Glomerular endothelial cell (primary cell): ENCODE measurements at places on chromosomes 3 and 15.

GRCh38 chr15:89910891-89911626 is 1.7 kb downstream of the ARPIN start:
- DNase-seq = no peak

- no peak for DNase-seq
Observed at GRCh38 chr15:23574742-23575141, 9.3 kb downstream of the MKRN3 start.

DNA sequence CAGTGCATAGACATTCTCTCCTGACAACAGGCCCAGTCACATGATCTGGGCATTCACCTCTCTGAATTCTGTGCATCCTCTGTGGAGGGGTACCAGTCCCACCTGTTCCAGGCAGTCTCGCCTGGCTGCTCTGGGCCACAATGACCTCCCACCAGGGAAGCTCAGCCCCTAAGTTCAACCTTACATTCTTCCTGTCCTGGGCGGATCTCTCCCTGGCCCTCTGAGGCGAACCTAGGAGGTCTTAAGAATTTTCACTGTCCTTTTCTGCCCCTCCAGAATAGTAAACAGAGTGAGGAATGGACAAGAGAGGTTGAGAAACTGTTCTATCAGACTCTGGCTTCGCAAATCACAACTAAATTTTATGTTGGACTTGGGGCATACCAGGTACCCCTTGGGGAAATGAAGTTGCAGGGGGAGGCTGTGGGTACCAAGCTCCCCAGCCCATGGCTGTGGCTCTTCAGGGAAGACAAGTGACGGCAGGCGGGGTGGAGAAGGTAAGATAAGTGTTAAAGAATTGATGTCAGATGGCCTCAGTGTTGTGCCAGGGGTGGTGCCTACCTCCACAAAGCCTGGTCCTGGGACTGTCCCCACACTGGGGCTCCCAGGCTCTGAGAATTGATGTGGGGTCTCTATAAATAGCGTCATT is 5.3 kb downstream of the SCN5A start:
- no peak for DNase-seq

GRCh38 chr3:178203165-178203564 is 333.1 kb upstream of the KCNMB2 start:
- DNase-seq = no peak

DNA sequence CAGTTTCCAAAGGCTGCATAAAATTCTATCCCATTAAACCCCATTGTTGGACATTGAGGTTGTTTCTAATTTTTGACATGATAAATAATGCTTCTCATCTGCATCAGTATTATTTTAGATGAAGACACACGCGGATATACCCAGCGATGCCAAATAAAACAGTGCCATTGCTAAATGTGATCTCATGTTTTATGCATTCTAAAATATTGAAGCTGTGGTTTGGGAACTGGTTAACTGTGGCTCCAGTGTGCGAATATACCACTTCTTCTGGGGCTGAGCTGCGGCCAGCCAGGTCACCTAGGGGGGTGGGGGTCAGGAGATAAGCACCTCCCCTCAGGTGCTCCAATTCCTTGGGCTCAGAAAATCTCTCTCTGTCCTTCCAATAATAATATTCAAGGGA is 230.0 kb downstream of the ADAMTS9 start:
- DNase-seq = no peak

DNA sequence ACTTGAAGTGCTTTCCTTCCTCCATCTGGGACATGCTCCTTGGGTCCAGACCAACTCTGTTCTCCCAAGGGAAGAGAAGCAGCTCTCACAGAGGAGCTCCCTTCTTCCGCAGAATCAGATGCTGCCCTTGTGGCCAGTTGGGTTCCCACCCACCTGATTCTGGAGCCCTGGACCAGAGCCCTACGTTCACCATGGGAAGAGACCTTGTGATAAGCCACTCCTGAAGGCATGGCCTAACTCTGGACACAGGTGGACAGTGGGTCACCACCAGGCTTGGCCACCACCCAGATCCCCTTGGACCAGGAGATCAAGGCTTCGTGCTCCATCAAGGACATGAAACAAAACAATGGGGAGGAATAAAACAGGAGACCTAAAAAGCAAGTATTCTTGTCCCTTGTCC is 172.2 kb downstream of the RPLP1 start:
- DNase-seq = no peak
